ENCODE measurements at places on chromosomes 5 and 9. TPM values are rescaled to one million over a fixed set of nuclear protein-coding genes. Genes with fewer than 3 reads are reported as not detected.

DNA sequence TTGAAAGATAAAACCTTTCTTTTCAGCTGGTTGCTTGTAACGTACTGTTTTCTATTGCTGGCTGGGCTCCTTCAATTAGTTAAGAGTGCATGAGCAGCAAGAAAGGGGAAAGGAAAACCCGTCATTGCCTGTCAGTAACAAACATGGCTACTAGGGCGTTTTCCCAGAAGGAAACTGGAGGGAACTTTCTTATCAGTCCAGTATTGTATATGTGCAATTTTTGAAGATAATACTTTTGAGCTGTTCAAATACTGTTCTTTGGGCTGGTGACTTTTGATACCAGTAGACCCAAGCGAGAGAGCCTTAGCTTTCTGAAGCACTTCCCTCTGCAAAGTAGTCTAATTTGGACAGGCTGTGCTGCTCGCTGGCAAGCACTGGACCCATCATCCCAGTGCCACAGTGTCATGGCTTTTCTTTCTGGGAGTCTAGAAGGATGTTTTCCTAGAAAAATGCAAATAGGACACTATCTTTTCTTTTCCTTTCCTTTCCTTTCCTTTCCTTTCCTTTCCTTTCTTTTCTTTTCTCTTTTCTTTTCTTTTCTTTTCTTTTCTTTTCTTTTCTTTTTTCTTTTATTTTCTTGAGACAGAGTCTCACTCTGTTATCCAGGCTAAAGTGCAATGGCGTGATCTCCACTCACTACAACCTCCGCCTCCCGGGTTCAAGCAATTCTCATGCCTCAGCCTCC, 149.9 kb upstream of the SMIM23 start:
- DNase-seq, result no peak

DNA sequence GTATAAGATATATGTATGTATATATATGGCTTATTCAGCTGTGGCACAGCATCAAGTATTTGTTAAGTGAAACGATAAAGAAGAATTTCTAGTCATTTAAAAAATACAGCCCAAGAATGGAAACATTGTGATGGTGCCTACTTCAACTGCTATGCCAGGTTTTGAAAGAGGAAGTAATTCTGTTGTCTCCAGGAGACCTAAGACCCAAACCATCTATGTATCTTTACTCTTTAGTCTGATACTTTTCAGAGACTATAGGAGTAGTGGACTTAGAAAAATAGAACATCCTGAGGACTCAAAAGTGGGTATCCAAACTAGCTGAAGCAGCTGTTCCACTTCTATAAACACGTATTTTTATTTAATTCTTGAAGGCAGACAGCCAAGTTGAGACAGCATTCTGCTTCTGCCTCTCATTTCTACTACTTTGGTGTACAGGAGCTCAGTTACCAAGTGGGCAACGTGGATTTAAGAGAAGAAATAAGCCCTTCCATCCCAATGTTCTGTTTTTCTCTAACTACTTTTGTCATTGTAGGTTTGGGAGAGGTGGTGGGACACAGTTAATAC, 110.7 kb downstream of the RPS23 start:
- no peak for DNase-seq

DNA sequence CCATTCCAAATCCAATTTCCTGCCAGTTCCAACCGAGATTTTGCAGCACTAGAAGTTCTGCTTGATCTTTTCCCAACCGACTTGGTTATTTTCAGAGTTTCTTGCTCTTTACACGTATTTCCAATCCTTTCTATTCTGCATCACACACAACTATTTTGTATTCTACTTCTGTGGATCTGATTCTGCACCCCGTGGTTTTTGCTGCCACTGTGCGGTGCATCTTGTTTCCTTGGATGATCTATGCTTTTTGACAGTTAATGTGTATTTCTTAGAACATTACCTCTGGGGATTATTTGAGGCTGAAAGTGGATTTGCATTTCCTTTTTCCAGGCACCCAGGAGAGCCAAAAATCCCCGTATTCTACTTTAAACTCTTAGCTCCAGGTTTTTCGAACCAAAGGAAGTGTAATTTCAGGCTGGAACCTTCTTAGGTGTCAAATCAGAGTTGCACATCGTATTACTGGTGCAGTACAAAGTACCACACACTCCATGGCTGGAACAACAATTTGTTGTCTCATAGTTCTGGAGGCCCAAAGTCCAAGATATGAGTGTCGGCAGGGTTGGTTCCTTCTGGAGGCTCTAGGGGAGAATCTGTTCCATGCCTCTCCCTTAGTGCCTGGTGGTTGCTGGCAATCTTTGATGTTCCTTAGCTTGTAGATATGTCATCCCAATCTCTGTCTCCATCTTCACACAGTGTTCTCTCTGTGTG, 14.7 kb upstream of the SARDH start:
- DNase-seq, result no peak

GRCh38 chr5:78758169-78758839, 109.7 kb upstream of the LHFPL2 start:
- DNase-seq, result no peak

DNA sequence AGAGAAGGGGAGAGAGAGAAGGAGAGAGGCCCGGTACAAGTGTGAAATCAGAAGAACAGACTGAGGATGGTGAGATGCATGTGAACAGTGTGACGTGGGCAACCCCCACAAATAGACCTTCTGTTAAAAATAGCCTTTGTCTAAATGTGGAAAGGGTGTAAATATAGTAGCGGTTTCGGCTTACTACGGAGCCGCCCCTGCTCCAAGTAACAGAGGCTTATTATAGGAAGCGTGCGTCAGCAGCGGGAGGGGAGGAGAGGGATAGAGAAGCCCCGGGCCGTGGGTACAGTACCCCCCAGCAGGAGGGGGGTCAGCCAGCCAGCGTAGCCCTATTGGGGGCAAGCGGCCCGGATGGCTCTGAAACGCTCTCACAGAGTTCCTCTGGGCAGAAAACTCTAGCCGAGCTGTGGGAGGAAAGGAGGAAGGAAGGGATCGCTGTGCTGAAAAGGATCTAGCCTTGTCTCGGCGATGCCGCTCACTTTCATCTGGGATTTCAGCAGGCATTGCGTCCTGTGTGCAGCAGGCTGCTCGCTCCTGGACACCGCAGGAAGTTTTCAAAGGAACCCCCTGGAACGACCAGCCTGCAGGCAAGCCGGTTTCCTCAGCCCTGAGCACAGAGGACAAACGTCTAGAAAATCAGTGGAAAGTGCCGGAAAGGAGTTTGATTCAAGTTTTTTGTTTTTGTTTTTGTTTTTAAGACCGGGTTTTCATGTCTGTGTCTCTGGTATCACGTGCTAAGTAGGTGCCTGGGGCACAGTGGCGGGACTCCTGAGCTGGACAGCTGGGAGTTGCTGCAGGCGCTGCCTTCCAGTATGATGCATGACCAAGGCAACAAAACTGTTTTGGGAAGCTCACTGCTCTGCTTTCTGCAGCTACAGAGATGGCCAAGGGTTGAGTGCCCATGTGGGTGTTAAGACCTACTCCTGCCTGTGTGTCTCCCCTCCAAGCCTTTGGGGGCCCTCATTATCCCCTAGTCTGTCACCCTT, 146.6 kb downstream of the SEC61B start:
- DNase-seq, result peak; percentile 57

GRCh38 chr5:160061770-160062169, 52.8 kb downstream of the TTC1 start:
- DNase-seq, result no peak

GRCh38 chr5:172736508-172737135, 34.4 kb downstream of the DUSP1 start:
- DNase-seq, result no peak

GRCh38 chr9:99445371-99445891, 223.3 kb downstream of the SEC61B start:
- peak; percentile 16 for DNase-seq

DNA sequence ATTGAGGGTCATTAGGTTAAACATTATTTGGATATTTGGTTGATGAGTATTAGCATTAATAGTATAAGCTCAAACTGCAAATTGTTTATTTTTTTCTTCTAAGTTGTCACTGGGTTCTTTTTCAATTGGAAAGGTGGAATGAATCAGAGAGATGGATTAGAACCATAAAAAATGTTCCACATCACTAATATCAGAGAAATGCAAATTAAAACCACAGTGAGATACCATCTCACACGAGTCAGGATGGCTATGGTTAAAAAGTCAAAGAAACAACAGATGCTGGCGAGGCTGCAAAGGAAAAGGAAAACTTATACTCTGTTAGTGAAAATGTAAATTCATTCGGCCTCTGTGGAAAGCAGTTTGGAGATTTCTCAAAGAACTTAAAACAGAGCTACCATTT, 122.8 kb downstream of the CCDC192 start:
- no peak for DNase-seq

GRCh38 chr9:75071530-75072122, 16.3 kb downstream of the NMRK1 start:
- no peak for DNase-seq

Gene PRPF4
- 19.2 TPM for total RNA-seq

Gene TAF11L10
- not detected for total RNA-seq

Gene C7
- 25.1 TPM for total RNA-seq

Gene SAPCD2
- total RNA-seq, result 4.7 TPM

Gene PRRT1B
- not detected for total RNA-seq

Gene SLC9A3
- 1.8 TPM for total RNA-seq

Gene IFNA21
- total RNA-seq, result not detected

Gene ADAMTS19
- total RNA-seq, result 6.2 TPM

Gene PCDHGB3
- 21.2 TPM for total RNA-seq

Data from cerebellum (tissue), 4 donors.